ENCODE measurements at places on chromosomes 7 and 10.

GRCh38 chr7:114835303-114835702 is 86.6 kb upstream of the MDFIC start:
- H3K27ac ChIP-seq = no peak overlapping the region
- H3K4me1 ChIP-seq = no peaks in the 10 kb centered on the region
- no peak overlapping the region for H3K4me3 ChIP-seq
- no peak for DNase-seq
- no peaks in the 10 kb centered on the region for H3K27me3 ChIP-seq

GRCh38 chr7:67857698-67858097 is 861.1 kb downstream of the TYW1 start:
- no peak overlapping the region for H3K27ac ChIP-seq
- no peak overlapping the region for H3K4me3 ChIP-seq
- no peaks in the 10 kb centered on the region for H3K4me1 ChIP-seq
- no peak for DNase-seq

DNA sequence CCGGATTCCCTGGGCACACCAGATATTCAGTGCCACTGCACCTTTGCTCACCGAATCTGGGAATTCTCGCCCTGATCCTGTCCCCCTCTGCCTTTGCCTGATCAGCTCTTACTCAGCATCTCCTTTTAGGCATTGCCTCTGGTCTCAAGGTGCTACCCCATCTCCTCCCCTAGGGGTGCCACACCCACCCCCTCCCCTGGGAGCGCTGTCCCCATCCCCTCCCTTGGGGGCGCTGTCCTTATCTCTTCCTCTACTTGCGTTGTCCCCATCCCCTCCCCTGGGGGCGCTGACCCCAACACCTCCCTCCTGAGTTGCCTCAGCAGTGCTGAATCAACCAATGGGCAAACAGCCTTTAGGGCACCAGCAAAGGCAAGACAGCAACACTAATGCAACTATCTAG is 686.9 kb upstream of the FOXK1 start:
- H3K4me3 ChIP-seq = no peak overlapping the region
- DNase-seq = no peak
- no peaks in the 10 kb centered on the region for H3K36me3 ChIP-seq
- H3K27ac ChIP-seq = no peak overlapping the region

- no peaks in the 10 kb centered on the region for H3K27me3 ChIP-seq
- H3K36me3 ChIP-seq = peaks cover 10% of the 10 kb centered on the region
- no peak for DNase-seq
- no peak overlapping the region for H3K27ac ChIP-seq
Measured at GRCh38 chr10:100826661-100826982, 81.2 kb downstream of the PAX2 start.

DNA sequence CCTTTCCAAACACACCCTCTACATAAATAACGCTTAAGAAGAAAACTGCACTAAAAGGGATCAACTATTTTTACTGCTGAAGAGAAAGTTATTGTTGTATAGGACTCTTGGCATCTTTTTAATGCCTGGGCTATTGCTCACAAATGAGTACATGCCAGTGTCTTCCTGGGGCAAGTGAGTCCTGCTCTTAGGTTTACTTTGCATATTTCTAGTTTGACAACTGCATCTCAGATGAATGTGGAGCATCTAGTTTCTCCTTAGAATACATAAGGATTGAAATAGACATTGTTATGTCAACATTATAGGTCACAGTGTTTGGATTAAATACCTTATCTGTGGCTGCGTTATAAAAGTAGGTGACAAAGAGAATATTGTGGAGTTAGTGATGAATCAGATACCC is 44.5 kb downstream of the PSMC2 start:
- H3K27me3 ChIP-seq = peaks cover 4% of the 10 kb centered on the region
- H3K4me1 ChIP-seq = no peaks in the 10 kb centered on the region
- no peaks in the 10 kb centered on the region for H3K36me3 ChIP-seq
- no peak overlapping the region for H3K4me3 ChIP-seq
- no peak for DNase-seq

GRCh38 chr10:46222364-46222935 is 64.3 kb upstream of the ANTXRL start:
- H3K36me3 ChIP-seq = no peaks in the 10 kb centered on the region
- H3K27me3 ChIP-seq = no peaks in the 10 kb centered on the region
- H3K27ac ChIP-seq = no peak overlapping the region

DNA sequence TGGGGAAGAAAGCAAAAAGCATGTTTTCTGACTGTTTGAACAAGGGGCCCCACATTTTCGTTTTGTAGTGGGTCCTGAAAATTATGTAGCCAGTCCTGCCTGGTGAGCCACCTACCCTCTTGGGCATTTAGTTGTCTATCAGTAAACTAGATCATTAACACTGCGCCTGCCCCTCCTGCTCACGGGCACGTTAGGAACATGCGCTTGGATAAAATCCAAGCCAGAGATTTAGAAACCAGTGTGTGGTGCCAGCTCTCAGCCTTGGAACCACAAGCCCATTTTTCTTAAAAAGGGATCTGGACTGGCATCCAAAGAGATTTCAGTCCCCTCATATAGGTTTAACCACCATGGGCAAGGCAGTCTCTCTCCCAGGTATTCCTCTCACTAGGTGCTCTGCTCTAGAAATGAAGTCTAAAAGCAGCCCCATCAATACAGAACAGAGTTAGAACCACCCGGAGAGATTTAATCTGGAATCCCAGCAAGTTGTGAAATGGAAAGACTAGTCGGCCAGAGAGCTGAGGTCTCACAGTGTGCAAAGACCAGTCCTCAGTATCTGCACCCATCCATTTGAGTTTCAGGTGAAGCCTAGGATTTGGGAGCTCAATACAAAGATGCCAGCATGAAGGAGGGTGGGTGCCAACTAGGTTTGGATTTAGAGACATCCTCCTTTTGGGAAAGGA is 123.9 kb upstream of the TCF7L2 start:
- no peak overlapping the region for H3K27ac ChIP-seq
- no peak overlapping the region for H3K4me3 ChIP-seq
- DNase-seq = no peak
- H3K27me3 ChIP-seq = no peaks in the 10 kb centered on the region
- H3K4me1 ChIP-seq = no peaks in the 10 kb centered on the region
- no peaks in the 10 kb centered on the region for H3K36me3 ChIP-seq

- H3K27me3 ChIP-seq = no peaks in the 10 kb centered on the region
- H3K27ac ChIP-seq = no peak overlapping the region
- DNase-seq = no peak
- H3K4me1 ChIP-seq = no peaks in the 10 kb centered on the region
- H3K36me3 ChIP-seq = no peaks in the 10 kb centered on the region
Measured at GRCh38 chr7:94397722-94398121, 3.0 kb downstream of the COL1A2 start.

DNA sequence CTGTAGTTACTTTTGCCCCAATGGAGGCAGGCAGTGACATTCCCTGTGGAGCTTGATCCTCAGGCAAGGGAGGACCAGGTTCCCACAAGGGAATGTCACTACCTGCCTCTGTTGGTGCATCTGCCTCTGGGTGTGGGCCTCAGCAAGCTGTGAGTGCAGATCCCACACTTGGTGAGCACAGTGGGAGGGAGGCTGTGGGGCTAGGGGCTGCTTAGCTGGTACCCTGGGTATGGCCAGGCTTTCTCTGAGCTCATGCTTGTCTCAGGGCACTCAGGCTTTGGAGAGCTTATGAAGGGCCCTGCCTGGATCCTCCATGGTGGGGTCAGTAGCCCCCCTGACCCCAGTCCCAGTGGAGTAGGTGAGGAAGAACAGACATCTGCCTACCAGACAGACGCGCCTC is 16.2 kb upstream of the ZNF488 start:
- no peak overlapping the region for H3K4me3 ChIP-seq
- no peaks in the 10 kb centered on the region for H3K27me3 ChIP-seq
- no peak for DNase-seq
- peak overlapping the region; percentile 75 for H3K27ac ChIP-seq

GRCh38 chr10:48400129-48400849 is 93.8 kb downstream of the MAPK8 start:
- peaks cover 16% of the 10 kb centered on the region for H3K4me1 ChIP-seq
- no peak overlapping the region for H3K4me3 ChIP-seq
- no peaks in the 10 kb centered on the region for H3K27me3 ChIP-seq

GRCh38 chr7:106915407-106915806 is 50.3 kb downstream of the PIK3CG start:
- H3K27ac ChIP-seq = no peak overlapping the region
- no peaks in the 10 kb centered on the region for H3K27me3 ChIP-seq
- H3K4me3 ChIP-seq = no peak overlapping the region
- H3K36me3 ChIP-seq = no peaks in the 10 kb centered on the region

GRCh38 chr10:76697923-76698322 is 939.7 kb downstream of the KCNMA1 start:
- H3K27me3 ChIP-seq = peaks cover 11% of the 10 kb centered on the region
- H3K4me3 ChIP-seq = no peak overlapping the region
- H3K4me1 ChIP-seq = no peaks in the 10 kb centered on the region
- no peaks in the 10 kb centered on the region for H3K36me3 ChIP-seq
- H3K27ac ChIP-seq = no peak overlapping the region

DNA sequence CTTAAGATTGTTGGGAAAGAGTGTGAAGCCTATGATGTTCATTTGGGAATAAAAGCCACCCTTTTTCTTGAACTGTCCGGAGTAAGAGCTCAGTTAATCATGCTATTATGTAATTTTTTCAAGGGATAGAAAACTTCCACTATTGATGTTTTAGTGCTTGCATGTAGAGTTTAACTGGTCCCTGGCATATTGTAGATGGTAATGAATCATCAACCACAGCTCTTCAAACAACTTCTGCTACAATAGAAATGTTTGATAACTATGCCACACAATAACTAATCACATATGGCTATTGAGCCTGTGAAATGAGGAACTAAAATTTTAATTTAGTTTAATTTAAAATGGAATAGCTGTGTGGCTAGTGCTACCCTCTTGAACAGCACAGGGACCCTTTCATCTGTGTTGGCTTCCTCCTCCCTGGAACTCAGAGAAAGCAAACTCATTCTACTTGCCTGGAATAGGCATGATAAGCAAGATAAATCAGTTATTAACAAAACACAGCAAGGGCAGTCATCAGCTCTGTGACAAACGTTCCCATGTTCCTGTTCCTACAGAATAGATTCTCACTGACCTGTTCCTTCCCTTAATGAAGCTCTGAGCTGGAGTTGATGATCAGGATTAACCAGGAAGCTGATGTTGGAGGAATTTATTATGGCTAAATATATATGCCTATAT is 4.9 kb upstream of the SRI start:
- H3K27ac ChIP-seq = no peak overlapping the region
- no peak for DNase-seq
- no peaks in the 10 kb centered on the region for H3K36me3 ChIP-seq
- H3K4me1 ChIP-seq = peaks cover 9% of the 10 kb centered on the region
- H3K27me3 ChIP-seq = no peaks in the 10 kb centered on the region
- H3K4me3 ChIP-seq = no peak overlapping the region

- no peak overlapping the region for H3K4me3 ChIP-seq
- no peak for DNase-seq
- no peak overlapping the region for H3K27ac ChIP-seq
- H3K27me3 ChIP-seq = no peaks in the 10 kb centered on the region
Measured at GRCh38 chr7:6242561-6242960, 29.9 kb downstream of the CYTH3 start.

DNA sequence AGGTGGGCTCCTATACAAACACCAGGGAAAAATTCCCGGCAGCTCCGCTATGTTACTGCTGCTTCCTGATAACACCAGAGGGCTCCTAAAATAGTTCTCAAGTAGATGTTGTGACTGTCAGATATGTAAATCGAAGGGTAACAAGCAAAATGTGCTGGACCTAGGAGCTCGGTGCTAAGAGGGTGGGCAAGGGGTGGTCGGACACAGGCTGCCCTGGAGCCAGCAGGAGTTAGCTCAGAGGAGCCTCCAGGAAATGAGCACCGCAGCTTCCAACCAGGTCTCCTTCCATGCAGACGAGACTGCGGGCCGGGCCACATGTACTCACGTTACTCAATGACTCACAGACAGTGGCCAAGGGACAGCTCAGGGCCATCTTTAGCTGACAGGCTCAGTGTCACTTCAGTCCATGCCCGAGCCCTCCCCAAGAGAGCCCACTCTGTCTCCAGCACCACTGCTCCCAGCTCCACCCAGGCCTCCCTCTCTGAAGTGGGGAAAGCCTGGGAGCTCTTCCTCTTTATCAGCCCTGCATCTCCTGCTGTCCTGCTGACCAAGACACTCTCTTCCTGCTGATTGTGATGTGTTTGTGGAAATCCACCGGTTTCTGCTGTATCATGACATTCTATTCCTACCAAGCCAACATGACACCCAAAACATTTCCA is 37.2 kb upstream of the TMEM273 start:
- DNase-seq = no peak
- H3K4me1 ChIP-seq = no peaks in the 10 kb centered on the region
- H3K27me3 ChIP-seq = no peaks in the 10 kb centered on the region
- no peak overlapping the region for H3K4me3 ChIP-seq

DNA sequence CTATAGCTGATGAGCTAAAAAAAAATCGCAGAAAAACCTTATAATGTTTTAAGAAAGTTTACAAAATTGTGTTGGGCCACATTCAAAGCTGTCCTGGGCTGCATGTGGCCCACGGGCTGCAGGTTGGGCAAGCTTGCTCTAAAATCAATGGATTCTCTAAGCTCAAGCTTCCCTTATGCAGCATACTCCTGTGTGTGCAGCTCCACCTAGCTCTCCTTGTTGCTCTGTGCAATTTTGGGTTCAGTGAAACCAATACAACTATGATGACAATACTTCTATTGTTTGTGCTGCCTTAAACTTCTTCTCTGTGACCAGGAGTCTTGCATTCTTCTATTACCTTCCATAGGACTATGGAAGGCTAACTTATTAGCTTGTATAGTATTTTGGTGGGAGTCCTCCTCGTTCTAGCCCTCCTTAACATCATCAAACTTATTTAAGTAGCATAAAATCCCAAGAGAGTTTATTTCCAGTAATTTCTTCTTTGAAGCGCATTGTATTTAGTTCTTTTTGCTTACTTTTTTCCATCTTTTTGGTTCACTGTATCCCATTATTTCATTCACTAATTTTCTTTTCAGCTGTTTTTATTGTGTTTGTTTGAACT is 170.9 kb upstream of the SMIM30 start:
- no peaks in the 10 kb centered on the region for H3K36me3 ChIP-seq
- peak; percentile 10 for DNase-seq
- no peaks in the 10 kb centered on the region for H3K27me3 ChIP-seq

DNA sequence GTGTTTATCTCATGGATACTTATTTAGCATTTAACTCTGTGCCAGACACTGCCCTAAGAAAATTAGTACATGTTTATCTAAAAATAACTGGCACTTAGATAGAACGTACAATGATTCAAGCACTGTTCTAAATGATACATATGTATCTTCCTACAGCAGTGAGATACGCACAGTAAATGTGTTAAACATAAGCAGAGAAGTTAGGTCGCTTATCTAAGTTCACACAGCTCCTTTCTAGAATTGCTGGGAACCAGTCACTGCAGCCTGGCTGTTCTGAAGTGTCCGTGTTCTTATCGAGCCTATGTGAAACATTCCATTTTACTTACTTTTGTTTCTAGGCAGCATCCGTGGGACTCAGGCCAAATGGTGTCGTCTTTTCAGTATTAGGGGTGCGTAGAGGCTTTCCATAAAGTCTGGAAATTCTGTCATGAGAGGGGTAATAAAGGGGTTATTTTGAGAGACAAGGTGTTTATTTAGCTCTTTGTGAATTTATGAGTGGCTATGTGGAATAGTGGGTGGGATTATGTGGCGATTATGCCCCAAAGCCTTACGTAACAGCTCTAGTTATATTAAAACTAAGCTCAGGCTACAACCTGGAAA is 186.9 kb downstream of the SND1 start:
- no peak for DNase-seq
- H3K4me1 ChIP-seq = no peaks in the 10 kb centered on the region
- no peak overlapping the region for H3K27ac ChIP-seq
- no peaks in the 10 kb centered on the region for H3K36me3 ChIP-seq
- H3K4me3 ChIP-seq = no peak overlapping the region
- no peaks in the 10 kb centered on the region for H3K27me3 ChIP-seq
